ENCODE measurements at places on chromosomes 4 and X.
A peak's percentile ranks its signal among the peaks of the same experiment; 100 is the strongest.

- no peak for DNase-seq
These were observed 42.9 kb downstream of the RBM47 start for GRCh38 chr4:40586729-40587128.

GRCh38 chrX:136228839-136229207, 22.4 kb downstream of the MAP7D3 start:
- no peak for DNase-seq

- DNase-seq = no peak
These were observed 37.2 kb downstream of the CLCN5 start for GRCh38 chrX:49959602-49960001.

DNA sequence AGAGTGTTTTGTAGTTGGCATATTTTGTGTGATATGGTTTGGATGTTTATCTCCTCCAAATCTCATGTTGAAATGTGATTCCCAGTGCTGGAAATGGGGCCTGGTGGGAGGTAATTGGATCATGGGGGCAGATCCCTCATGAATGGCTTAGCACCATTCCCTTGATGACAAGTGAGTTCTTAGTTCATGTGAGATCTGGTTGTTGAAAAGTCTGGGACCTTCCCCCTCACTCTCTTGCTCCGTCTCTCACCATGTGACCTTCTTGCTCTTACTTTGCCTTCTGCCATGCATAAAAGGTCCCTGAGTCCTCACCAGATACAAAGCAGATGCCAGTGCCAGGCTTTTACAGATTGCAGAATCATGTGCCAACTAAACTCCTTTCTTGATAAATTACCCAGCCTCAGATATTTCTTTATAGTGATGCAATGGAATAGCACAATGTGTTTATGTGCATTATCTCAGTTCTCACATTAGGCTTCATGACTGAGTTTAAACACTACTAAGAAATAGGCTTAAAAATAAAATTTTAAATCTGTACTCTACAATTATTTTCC, 1348.8 kb downstream of the STIM2 start:
- DNase-seq = no peak

DNA sequence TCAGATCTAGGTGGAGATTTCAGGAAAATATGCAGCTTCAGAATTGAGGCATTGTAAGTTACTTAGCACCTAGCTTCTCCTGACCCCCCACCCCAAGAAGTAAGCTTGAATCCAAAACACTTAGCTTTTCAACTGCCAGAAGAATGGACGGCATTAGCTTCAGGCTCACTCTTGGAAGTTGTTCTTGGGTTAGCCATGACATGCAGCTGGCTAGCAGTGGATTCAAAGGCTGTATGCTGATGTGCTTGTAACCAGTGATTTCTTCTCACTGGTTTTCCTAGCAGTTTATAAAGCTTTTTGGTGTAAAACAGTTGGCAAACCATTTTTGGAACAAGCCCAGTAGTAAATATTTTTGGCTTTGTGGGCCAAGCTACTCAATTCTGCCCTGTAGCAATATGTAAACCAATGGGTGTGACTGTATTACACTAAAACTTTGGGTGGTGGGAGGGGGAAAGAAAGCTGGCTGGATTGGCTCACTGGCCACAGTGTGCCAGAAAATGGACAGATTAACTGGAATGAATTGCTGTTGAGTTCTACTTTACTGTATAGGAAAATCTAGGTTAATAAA, 85.6 kb downstream of the SHROOM2 start:
- no peak for DNase-seq

- DNase-seq = no peak
These were observed 277.4 kb downstream of the NKX6-1 start for GRCh38 chr4:84221704-84222103.

- no peak for DNase-seq
These were observed 40.3 kb downstream of the EFNB1 start for GRCh38 chrX:68868902-68869800.

GRCh38 chr4:125735102-125735501, 420.3 kb downstream of the FAT4 start:
- DNase-seq = no peak

GRCh38 chrX:153636716-153637115, 10.3 kb upstream of the DUSP9 start:
- DNase-seq = no peak

- no peak for DNase-seq
These were observed 2.4 kb upstream of the CTAG2 start for GRCh38 chrX:154655786-154656185.

GRCh38 chr4:40316333-40316781, 18.8 kb upstream of the CHRNA9 start:
- DNase-seq = no peak

DNA sequence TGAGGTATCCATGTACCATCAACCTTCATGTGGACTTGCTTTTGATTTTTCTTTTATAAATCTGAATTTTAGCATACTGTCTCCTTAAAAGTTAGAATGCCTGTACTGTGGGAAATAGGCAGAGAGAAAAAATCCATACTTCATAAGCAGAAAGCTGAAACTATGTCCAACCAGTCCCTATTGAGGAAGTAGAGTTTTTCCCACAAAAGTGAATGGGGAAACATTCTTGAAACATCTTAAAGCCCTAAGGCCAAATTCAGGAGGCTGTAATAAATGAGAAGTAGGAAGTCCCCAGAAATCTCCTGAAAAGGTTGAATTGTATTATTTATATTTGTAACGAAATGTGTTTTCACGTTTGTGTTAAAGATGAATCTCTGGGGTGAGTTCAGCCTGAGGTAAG, 56.3 kb downstream of the ENOX2 start:
- DNase-seq = no peak

- no peak for DNase-seq
These were observed 670.6 kb upstream of the GALNTL6 start for GRCh38 chr4:171142639-171143038.

DNA sequence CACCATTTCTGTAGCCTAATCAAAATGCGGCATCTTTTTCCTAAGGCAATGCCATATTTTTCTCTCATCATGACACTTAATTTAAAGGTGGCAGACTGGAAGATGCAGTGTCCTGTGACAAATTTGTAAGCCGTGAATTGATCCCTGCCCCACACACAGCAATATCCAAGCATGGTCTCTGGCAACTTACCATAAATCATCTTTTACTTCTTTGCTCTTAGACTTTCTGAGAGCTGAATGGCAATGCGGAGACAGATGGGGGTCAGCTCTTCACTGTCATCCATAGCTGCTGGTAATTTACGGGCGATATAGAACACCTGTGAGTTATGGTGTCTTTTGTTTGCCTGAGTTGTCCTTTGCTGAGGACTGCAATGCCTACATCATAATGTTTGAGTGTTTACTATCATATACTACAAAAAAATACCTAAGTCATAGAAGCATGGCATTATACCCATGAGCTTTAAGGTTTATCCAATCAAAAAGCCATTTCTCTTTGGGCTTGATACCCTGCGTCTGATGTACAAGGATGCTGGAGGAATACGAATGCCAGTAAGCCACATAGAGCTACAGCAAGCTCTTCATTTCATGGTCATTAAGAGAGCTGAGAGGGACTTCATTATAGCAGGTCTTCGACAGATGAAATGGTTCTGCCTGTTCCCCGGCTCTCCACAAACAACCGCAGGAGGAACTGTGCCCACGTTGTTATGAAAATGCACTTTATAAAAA, 148.1 kb downstream of the TRIML1 start:
- DNase-seq = no peak

GRCh38 chrX:76159453-76159852, 13.4 kb upstream of the PBDC1 start:
- DNase-seq = no peak

DNA sequence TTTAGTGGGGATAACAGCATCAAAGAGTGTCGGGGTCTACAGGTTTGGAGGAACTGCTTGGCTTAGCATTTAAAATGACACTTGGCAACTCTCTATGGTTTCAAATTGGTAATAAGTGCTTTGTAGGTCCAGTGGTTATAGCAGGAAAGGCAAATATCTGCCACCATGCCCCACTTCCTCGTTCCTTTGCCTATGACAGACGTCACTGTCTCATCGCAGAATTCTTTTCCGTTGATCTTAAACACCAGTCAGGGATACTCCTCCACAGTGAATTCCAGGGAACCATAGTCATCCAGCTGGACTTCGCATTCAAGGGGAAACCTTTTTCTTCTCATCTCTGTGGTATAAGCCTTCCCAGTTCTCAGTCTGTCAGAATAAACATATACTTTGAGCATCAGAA, 319.1 kb downstream of the GPAT3 start:
- no peak for DNase-seq

- no peak for DNase-seq
These were observed 246.9 kb upstream of the GPC4 start for GRCh38 chrX:133661962-133662839.

GRCh38 chr4:177016541-177017141, 223.9 kb upstream of the VEGFC start:
- DNase-seq = no peak

- no peak for DNase-seq
These were observed 26.5 kb upstream of the TSR2 start for GRCh38 chrX:54413753-54414152.

DNA sequence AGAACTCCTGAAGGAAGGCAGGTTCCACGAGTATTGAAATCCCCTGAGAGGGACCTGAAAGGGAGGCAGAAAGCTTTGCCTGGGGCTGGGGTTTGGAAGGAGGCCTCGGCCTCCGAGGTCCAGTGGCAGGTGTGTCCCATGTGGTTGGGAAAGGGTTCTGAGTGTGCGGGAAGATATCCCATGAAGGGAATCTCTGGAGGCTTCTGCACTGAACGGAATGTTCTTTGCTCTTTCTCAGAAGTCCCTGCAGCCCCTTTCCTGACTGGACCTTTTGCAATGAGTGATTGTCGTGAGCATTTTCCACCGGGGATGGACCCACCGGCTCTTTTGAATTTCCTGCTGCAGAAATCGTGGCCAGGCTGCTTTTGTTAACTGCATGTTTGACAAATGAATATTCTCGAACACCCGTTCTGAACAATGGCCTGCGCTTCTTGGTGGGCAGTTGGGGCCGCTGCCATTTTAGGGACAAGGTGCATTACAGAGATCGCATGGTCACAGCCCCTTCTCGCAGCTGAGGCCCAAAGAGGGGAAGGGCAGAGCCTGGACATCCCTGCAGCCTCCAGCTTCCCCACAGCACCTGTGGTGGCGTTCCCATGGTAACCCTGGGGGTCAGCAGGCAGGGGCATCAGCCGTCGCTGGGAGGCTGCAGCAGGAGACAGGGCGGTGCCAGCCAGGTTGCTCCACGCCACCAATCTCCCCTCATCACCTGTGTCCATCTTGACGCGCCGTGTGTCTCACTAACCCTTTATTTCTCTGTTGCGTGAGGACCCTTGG, 18.3 kb upstream of the HTRA3 start:
- no peak for DNase-seq

GRCh38 chr4:160969925-160970324, 1193.9 kb downstream of the FSTL5 start:
- DNase-seq = no peak

DNA sequence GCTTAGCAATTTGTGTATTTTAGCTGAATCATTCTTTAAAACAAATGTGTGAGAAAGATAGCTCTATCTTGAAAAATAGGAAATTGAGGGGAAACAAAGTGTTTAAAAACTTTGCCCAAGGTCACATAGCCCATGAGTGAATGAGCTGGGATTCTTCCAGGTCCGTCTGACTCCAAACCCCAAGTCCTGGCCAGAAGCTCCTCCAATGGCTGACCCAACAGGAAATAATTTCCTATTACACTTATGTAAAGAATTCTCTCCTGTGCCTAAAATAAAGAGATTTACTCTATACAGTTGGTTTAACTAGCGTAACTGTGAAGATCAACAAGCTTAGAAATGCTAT, 287.6 kb downstream of the ARHGAP24 start:
- no peak for DNase-seq

GRCh38 chr4:112421911-112422310, 94.1 kb downstream of the NEUROG2 start:
- DNase-seq = no peak

DNA sequence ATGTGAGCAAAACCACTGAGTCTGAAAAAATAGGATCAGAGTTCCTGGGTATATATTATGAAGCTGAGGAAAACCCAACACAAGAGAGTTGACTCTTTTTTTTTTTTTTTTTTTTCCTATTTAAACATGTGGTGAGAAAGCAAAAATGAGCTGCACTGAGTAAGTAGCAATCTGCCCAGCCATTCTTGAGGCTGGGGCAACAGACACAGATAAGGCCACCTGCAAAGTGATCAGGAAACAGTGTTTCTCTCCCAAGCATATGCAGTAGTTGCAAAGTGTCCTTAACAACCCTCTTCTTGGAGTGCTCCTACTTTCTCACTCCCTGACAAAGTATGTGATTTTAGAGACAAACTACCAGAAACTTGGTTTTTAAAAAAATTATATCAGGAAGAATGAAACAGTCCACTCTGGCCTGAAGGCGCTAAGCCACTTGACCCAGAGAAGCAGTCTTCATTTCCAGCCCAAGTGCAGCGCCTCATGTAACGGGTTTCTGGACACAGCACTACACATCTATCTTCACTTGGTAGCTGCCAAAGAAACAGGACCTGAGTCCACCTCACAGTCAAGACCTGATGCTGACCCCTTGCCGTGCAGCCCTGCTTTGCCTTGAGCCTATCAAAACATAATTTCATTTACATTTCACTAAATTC, 124.6 kb upstream of the MAP3K15 start:
- DNase-seq = no peak

DNA sequence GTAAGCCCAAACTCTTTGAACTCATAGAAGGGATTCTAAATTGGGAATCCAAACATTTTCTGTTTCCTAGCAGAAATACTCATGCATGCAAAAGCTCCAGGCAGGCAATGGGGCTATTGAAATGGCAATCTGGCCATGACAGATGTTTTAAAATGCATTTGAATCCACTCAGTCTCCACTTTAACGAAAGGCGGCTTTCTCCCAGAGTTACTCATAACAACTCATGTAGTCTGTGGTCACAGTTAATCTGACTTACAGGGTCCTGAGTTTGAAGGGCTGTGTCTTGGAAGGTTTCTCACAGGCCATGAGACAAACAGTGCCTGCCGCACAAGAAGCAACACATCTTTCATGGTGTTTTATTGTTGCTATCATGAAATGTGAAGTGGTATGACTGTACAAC, 185.7 kb downstream of the AMELX start:
- DNase-seq = no peak

GRCh38 chr4:46844325-46844917, 64.6 kb downstream of the COX7B2 start:
- DNase-seq = peak; percentile 10

- DNase-seq = no peak
These were observed 34.6 kb upstream of the WFS1 start for GRCh38 chr4:6235012-6235411.

GRCh38 chrX:134706138-134706537, 47.9 kb upstream of the PLAC1 start:
- no peak for DNase-seq

- no peak for DNase-seq
These were observed 99.1 kb downstream of the NHSL2 start for GRCh38 chrX:72009731-72010130.

- no peak for DNase-seq
These were observed at the start of gene TMEM131L for GRCh38 chr4:153466081-153466948. Gene TMEM131L, plus strand, starts transcription at chr4:153466360. Its CDS starts 38 bp downstream, at chr4:153466398.
